ENCODE measurements at places on chromosomes 4 and X.

GRCh38 chr4:147461161-147461560 lies 19.7 kb upstream of the EDNRA start:
- no peak for DNase-seq

- no peak for DNase-seq
Observed at GRCh38 chr4:101843054-101843453, 52.5 kb downstream of the BANK1 start.

DNA sequence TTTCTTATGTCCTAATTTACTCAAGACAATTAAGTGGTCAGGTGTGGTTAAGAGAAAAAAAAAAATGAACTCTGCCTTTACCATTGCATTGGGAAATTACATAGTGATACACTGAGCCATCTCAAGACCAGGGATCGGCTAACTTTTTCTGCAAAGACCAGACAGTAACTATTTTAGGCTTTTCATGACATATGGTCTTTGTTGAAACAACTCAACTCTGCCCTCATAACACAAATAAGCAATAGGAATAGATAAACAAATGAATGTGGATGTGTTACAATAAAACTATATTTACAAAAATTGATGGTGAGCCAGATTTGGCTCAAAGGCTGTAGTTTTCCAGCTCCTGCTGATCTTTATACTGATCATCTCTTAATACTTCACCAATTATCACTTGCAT lies 632.6 kb upstream of the INTU start:
- DNase-seq: no peak

DNA sequence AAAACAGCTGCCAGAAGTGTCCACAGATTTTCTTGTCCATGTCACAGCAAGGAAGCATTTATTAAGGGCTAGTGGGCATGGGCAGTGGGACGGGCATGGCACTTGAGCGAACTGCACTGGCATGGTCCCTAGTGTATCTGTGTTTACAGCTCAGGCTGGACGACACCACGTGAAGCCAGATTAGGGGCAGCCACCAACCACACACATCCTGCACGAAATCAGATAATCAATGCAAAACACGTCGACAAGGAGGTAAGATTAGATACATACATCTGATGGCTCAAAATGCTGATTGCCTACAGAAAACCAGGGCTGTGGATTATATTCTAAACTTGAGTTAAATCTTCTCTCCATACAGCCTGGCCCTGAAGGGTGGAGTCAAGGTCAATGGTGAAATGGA lies 103.8 kb upstream of the ATP6AP2 start:
- DNase-seq: no peak

DNA sequence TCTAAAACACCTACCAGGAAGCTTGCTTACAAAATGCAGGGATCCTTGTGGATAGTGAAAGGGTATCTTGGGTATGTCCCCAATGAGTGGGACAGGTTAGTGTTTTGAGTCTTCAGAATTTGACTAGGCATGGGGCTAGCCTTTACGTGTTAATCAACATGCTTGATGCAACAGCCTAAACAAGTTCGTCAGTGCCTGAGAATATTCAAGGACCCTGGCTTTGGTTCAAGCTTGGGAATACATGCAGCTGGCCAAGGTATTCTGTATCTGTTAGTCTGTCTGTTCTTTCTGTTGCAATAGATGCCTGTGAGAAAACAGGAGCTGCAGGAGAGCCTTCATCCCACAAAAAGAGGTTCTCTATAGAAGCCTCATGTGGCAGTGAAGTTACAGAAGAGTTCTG lies 149.5 kb downstream of the CCNG2 start:
- no peak for DNase-seq

DNA sequence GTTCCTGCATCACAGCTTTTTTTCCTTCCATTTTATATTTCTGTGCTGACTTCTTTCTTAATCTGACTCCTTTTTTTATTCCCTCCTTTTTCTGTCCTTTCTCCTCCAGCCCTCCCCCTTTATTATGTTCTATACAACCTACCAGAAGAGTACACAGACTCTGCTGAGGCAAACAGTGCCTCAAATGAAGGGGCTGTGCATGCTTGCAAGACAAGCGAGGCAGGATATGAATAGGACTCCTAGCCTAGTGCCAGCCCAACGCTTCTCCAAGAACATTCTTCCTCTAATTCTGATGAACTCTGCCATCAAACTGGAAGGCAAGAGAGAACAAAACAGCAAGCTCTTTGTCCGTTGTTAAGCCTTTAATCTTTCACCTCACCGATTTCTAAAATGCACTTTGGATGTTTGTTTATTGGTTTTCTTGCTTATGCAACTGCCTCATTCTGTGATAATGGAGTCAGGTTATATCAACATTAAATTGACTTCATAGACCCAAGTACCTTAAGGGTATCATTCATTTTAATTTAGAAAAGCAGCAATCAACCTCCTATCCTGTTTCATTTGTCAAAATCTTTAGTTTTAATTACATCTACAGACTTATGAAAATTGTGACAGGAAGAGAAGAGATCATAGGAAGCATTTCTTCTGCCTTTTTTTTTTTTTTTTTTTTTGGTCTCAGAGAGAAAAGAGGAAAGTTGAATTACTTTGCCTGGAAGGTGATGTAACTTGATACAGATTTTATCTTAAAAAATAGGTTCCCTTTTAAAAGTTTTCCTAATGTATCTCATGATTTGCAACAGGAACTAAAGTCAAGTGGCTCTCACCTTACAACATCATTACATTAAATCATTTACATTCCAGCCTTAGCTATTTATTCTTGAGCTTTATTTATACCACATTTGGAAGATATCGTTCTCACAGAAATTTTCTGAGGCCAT lies 284.7 kb upstream of the FTHL17 start:
- DNase-seq: no peak

DNA sequence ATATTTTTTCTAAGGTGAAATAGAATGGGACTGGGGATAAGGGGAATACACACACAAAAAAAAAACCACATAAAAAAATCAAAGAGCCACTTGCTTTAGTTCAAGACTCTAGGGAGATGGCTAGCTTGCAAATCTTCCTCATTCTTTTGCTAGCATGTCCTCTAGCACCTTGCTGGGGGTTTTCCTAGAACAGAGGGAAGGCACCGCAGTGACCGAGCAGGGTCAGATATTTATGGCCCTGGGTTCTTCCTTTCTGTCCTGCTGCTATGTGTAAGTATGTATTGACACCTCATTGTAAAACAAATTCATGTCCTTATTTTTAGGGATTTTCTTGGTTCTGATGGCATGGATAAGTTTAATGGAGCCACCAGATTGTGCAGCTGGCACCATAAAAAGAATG lies 81.2 kb downstream of the SHISA3 start:
- DNase-seq: no peak

GRCh38 chr4:82968972-82969371 lies 41.7 kb downstream of the LIN54 start:
- DNase-seq: no peak

- no peak for DNase-seq
Observed at GRCh38 chr4:84647312-84647884, 64.5 kb downstream of the CDS1 start.

DNA sequence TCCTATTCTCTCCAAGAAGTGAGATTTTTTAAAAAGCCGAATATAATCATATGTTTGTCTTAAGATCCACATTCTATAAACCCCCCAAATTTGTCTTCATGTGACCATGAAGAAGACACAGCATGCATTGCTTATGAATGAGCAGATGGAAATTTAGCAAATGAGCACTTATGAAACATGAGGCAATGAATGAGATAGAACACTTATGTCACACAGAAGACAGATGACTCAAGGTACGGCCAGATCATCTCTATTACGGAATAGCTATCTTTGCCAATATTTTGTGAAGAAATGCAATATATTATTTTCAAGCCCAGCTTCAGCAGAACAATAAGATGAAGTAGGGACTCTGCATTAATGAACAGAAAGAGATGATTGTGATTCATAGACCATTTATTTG lies 21.4 kb downstream of the PHEX start:
- no peak for DNase-seq

GRCh38 chr4:5030221-5030620 lies 11.0 kb upstream of the CYTL1 start:
- DNase-seq: no peak

- no peak for DNase-seq
Observed at GRCh38 chr4:20394512-20394911, 142.8 kb downstream of the SLIT2 start.

DNA sequence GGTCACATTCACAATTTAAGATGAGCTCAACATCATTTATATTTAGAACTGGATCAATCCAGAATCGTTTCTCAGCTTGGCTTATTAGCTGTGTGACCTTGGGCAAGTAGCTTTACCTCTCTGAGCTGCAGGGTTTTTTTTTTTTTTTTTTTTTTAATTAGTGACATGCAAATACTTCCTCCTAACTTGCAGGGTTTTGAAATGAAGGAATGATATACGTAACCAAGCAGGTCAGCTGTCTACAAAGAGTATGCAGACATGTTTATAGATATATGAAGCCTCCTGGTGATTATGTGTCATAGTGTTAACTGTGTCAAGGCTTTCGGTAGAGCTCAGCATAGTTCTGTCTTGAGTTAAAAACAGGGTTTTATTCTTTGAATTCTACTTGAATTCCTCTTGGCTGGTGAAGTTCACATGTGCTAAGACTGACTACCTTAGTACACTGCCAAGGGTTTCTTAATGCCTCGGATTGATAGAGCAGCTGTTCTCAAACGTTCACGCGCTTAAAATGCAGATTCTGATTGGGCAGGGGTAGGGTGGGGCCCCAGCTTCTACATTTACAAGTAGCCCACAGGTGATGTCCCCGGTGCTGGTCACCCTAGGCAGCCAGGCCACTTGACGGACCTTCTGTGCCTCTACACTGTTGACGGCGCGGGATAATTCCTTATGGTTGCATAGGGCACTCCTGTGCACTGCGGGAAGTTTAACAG lies 654 bp upstream of the STS start:
- DNase-seq: no peak

- no peak for DNase-seq
Observed at GRCh38 chr4:36325926-36326325, 44.5 kb downstream of the DTHD1 start.

GRCh38 chr4:164169591-164169990 lies 584.3 kb upstream of the SMIM31 start:
- no peak for DNase-seq

DNA sequence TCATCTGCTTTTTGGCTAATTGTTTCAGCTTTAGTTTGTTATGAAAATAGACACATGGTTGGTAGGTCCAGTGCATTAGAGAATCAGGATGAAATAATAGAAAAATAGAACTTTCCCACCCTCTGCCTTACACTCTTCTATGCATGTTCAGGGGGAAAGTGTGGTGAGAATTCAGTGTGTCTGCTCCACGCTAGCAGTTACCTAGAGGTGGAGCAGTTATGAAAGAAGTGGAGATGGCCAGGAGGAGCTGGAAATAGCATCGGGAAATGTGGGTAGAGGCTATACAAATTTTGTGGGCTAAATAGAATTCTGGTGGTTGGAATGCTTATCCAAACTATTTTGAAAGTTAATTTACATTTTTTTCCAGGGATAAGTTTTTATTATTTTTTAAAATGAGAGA lies 91.4 kb upstream of the MAD2L1 start:
- DNase-seq: no peak

GRCh38 chrX:56947699-56948098 lies 47.6 kb downstream of the SPIN3 start:
- no peak for DNase-seq

DNA sequence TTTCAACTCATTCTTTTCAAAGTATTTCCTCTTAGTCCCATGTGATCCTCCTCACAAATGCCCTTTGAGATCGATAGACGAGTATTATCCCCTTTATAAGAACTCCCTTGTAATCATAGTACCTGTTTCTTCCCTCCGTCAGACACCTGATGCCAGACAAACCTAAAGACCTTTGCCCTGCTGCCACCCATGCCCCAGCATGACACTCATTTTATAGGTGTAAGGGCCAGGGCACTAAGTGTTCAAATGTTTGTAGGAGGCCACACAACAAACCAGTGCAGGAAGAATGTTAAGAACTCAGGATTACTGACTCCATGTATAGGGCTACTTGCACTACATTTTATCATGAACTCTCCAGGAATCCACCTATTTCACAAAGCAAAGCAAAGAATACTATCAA lies 115.6 kb upstream of the DIAPH2 start:
- no peak for DNase-seq

GRCh38 chr4:2352171-2352570 lies 66.3 kb downstream of the ZFYVE28 start:
- DNase-seq: no peak

DNA sequence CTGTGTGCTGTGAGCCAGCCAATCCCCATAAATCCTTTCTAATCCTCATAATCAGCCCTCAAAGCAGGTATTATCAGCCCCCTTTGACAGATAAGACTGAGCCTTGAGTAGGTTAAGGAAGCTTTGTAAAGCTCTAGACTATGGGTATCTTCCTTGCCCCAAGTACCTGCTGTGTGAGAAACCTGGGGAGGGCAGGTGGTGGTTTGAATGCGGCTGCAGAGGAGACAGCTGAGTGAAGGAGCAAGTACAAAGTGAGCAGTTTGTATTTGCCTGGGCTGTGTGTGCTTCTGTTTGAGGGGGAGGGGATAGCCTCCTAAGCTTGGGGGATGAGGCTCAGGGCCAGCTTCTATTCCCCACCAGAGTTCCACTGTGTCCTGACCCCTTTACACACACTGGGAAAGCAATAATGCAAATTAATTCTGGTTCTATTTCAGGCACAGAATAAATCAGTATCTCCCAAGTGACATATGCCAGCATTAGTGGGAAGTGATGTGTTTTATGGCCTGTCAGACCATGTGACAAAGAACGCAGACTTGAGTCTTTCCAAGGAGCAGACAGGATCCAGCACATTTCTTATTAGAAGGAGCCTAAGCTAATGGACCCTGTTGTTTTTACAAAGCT lies 63.5 kb downstream of the EVC start:
- DNase-seq: no peak

- DNase-seq: no peak
Observed at GRCh38 chr4:182679533-182679932, 237.7 kb downstream of the DCTD start.

GRCh38 chrX:10726647-10727046 lies 106.3 kb upstream of the MID1 start:
- no peak for DNase-seq

DNA sequence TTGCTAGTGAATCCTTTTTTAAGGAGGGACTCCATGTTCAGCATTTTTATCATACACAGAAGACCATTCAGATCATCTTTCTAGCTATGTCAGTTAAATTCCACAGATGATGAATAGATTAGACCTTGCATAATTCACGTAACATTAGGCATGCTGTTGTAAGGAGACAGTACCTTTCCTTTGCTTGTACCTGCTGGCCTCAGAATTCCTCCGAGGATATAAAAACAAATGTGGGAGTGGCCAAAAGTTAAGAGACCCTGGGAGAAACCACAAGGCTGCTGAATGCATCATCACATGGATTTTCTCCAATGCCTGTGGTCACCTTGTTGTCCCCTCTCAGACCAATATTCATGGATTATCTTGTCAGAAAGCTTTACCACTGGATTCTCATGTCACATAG lies 201.4 kb downstream of the MAGEB17 start:
- no peak for DNase-seq

- no peak for DNase-seq
Observed at GRCh38 chrX:13432414-13433297, 112.8 kb upstream of the ATXN3L start.

GRCh38 chr4:183638436-183638835 lies 20.5 kb downstream of the RWDD4 start:
- DNase-seq: no peak

Measured in esophagus squamous epithelium (tissue), 5 donors.